Stimulated activated CD4-positive, alpha-beta T cell treated with anti-CD3 and anti-CD28 coated beads, Interleukin-1b, Interleukin-23, amount 100 ng/mL, for 24 hours (primary cell): ENCODE measurements at places on chromosomes 2 and 18.

DNA sequence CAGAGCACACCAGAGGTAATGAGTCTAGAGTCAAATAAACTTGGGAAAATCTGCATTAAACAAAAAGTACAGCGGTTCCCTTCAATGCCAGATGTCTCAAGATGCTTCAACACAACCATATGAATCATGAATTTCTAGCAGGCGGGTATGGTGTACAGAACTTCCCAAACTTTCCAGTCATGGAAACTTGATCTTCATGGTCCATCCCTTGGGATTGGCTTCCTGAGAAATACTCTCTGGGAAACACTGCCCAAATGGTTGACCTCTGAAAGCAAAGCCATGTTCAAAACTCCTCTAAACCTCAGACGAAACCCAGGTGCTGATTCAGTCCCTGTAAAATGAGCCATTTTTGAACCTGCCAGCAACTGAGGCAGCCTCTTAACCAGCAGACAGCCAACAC lies 16.4 kb upstream of the TMEM247 start:
- no peak for DNase-seq

DNA sequence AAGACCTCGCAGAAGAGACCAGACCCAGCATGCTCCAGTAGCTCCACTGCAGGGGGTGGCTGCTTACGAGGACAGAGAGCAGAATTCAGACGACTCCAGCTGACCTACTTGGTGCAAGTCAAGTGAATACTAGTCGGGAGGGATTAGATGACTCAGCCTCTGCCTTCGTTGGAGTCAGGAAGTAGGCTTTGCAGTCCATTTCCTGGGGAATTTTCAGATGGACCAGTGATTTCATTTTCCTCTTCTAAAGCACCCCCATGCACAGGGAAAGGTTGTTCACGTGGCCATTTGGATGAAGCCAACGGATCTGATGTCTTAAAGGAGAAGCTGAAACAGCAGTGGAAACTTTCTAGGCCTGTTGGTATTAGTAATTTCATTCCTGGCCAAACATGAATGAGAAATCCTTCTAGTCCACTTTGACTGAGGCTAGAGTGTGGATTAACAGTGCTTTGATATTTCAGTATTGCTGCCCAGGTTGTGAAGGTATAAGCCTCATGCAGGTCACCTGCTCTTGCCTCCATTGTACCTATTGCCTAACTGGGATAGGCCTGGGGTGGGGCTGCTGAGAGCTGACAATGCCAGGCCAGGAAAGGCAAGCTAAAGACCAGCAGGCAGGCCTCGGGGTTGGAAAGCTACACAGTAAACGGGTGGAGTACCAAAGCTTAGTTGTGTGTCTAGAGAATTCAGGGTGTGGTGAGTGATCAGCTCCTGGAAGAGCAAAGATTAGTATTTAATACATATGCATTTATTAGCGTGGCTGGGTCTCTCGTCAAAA lies 117.6 kb upstream of the FOSL2 start:
- no peak for DNase-seq

- no peak for DNase-seq
Observed at GRCh38 chr2:48461721-48462120, 68.2 kb upstream of the STON1 start.

DNA sequence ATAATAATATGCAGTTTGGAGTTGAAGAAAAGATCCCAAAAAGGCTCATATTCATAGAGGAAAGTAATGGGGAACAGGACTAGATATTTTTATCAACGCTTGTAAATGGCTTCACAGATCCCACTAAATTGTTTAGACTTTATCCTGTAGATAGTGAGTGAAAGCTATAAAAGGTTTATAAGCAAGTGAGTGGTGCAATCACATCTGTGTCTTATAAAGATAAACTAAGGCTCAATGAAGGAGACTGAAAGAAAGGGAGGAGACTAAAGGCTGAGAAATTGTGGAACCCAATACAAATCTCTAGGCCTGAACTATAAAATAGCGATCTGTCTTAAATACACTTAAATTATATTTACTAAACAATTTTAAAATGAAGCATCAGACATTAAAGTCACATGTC lies 7.7 kb downstream of the SP3 start:
- no peak for DNase-seq

DNA sequence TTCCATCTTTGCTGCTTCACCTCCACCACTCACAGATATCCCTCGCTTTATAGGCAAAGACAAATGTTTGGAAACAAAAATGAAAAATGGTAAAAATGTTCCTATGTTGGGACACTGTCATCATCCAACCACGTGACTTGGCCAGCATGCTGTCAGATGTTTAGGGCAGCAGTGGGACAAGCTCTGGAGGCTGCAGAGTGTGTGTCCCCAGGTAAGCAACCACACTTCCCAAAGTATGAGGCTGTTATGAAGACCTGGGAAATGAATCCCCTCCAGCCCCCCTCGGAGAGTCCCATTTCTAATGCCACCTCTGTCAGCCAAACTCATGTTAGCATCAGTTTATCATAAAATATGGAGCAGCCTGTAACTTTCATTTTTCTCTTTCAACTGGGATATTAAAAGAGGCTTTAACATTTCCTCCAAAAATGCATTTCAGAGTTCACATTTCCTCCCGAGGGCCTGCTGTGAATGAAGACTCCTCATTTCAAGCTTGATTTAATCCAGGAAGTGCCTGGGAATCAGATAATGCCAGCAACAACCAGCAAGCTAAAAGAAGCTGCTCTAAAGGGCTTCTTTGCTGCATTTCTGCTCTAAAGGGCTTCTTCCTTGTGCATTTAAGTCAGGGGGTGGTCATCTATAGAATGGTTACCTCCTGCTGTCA lies 66.2 kb downstream of the APOB start:
- no peak for DNase-seq

DNA sequence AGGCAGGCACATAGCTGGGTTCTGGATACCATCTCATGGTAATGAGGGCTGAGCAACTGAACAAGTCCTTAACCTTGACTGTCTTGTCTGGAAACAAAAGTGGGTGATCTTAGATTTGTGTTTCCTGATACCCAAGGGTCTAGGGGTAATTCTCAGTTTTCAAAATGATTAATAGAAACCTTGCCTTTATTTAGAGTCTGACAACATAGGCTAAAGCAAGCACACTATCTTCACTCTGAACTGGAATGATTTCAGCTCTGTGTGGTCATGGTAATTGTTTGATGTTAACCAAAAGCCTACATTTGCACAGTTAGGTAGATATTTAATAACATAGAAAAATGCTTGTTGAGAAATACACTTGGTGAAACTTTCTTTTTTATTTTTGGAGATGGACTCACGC lies 6.8 kb upstream of the LAMA3 start:
- DNase-seq, result no peak

DNA sequence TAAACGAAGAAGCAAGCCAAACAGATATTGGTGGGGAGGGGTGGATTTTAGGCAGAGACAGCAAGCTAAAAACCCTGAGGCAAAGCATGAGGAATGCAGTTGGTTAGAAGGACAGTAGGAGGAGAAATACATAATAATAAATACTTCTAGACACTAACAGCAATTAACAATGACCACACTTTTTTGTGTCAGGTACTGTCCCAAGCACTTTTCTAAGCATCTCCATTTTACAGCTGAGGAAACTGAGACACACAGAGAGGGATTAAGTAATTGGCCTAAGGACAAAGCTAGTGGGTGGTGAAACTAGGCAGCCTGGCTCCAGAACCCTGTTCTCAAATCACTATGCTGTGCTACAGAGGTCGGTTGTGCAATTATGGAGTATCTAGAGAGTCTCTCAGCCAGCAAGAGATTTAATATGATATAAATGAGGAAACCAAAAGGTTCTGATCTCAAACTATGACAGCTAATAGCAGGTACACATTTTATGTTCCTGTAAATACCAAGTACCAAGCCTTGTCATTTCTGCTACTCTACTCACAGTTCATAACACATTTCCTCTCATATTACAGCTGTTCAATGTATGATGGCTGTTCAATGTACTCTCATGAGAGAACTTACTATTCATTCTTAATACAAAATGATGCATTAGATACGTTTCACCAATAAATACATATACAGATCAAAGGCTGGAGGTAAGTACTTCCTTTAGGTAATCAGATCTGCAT lies 5.3 kb downstream of the MAP4K3 start:
- no peak for DNase-seq

DNA sequence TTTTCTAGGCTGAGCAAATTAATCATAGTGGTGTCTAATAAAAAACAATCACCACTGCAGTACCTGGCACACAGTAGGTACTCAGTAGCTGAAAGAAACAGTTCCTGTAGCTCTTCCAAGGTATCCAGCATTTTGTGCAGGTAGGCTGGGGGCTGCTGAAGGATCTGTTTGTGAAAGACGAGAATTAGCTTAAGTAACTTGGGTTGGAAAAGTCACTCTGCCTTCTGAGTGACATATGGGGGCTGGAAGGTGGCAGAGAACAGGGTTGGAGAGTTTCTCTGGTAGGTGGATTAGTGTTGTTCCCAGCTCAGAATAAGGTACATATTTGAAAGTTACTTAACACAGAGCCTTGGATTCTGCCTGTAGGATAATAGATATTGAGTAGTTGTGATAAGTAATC lies 72.8 kb downstream of the FMNL2 start:
- DNase-seq, result no peak

DNA sequence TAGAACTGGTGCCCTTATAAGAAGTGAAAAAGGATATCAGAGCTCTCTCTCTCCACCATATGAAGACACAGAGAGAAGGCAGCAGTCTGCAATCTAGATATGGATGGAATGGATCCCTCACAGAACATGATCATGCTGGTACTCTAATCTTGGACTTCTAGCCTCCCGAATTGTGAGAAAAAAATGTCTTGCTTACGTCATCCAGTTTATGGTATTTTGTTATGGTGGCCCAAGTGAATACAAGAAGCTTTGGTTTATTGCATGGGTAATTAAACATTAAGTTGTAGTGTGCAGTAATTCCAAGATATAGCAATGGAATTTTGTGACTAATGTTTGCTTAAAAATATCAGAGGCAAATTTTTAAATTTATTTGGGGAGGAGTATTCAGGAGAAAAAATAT lies 1667.4 kb upstream of the SLC39A10 start:
- DNase-seq, result no peak

- DNase-seq, result no peak
Observed at GRCh38 chr18:57864615-57865121, 61.6 kb upstream of the ATP8B1 start.

DNA sequence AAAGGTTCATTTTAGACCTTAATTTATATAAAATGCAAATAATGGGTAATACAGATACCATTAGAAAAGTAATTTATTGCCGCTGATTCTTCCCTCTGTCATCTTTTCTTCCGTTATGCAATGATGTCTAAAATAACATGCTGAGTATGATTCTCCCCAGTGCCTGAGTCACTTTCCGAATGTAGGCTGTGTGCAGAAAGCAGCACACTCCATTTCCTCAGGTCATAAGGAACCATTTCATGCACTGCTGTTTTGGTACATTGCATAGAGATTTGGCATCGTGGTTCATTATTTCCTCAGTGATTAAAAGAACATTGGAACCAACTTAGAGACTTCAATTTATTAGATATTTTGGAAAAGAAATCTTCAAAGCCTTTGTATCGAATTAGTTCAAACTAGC lies 173.5 kb downstream of the CDH2 start:
- no peak for DNase-seq
